ENCODE measurements at places on chromosomes 16 and 17. TPM values are rescaled to one million over a fixed set of nuclear protein-coding genes. Genes with fewer than 3 reads are reported as not detected.

Gene SHBG
- total RNA-seq: 0.39 TPM

Gene STH
- not detected for total RNA-seq

Gene CCL1
- not detected for total RNA-seq

Gene COIL
- 15.6 TPM for total RNA-seq

Gene MT1E
- total RNA-seq: 226 TPM

Gene CSH1
- total RNA-seq: not detected

Gene IL21R
- total RNA-seq: 4.7 TPM

Gene CXCL16
- 1.6 TPM for total RNA-seq

Gene MLYCD
- total RNA-seq: 3.3 TPM

Gene SLC16A6
- total RNA-seq: 0.73 TPM

Gene SLC38A10
- total RNA-seq: 38.6 TPM

Gene ABI3
- total RNA-seq: under 0.01 TPM

Gene ANKFN1
- not detected for total RNA-seq

Gene PSMC3IP
- 8.0 TPM for total RNA-seq

Gene PIMREG
- 22.0 TPM for total RNA-seq

Gene PRSS53
- total RNA-seq: 3.3 TPM

Gene APOBR
- not detected for total RNA-seq

Gene MT1A
- total RNA-seq: 17.6 TPM

Gene KCNH6
- total RNA-seq: not detected

Gene TEX19
- total RNA-seq: under 0.01 TPM

Gene SPN
- not detected for total RNA-seq

Gene B3GNT9
- total RNA-seq: 15.4 TPM

Gene C17orf78
- not detected for total RNA-seq

Gene AIPL1
- total RNA-seq: not detected

Gene CCL2
- total RNA-seq: 6.1 TPM

Gene CASKIN1
- total RNA-seq: 0.73 TPM

Gene WFDC1
- under 0.01 TPM for total RNA-seq

Gene NXN
- 15.4 TPM for total RNA-seq

Gene TMC8
- not detected for total RNA-seq

Gene LLGL2
- total RNA-seq: not detected

Gene KRTAP3-2
- not detected for total RNA-seq

Gene SPIRE2
- total RNA-seq: 3.9 TPM

Gene MGAT5B
- total RNA-seq: 0.37 TPM

Gene CLN3
- 14.3 TPM for total RNA-seq

Gene HSD3B7
- 100 TPM for total RNA-seq

Gene PERCC1
- not detected for total RNA-seq

Gene ERCC4
- 12.1 TPM for total RNA-seq

Gene KRTAP1-5
- total RNA-seq: 1.6 TPM

Gene HID1
- total RNA-seq: not detected
